Activated CD4-positive, alpha-beta memory T cell treated with anti-CD3 and anti-CD28 coated beads, Interleukin-2, amount 10 ng/mL, durations not matched to agents 7 days and 5 days (primary cell): ENCODE measurements at places on chromosomes 7 and 10.

DNA sequence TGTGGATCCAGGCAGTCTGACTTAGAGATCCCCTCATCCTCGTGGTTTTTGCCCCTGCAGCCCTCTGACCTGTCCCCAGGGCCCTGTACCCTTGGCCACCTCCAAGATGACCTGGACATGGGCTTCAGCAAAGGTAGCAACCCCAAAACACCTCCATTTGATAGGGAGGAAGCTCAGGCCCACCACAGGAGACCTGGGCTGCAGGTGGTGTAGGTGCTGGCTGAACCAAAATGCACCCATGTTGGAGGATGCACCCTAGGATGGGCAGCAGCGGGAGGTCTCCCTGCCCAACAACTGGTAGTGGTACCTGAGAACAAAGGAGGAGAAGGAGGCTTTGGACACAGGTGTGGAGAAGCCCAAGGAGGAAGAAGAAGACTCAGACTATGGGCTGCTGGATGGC, 188.7 kb downstream of the ZNF716 start:
- H3K4me1 ChIP-seq: no peaks in the 10 kb centered on the region
- H3K36me3 ChIP-seq: no peaks in the 10 kb centered on the region
- DNase-seq: no peak
- no peak overlapping the region for H3K27ac ChIP-seq

GRCh38 chr7:151003572-151003971, 12.8 kb downstream of the NOS3 start:
- H3K27me3 ChIP-seq: peaks cover 2% of the 10 kb centered on the region
- H3K4me3 ChIP-seq: no peak overlapping the region
- no peak for DNase-seq

- no peak overlapping the region for H3K4me3 ChIP-seq
- no peaks in the 10 kb centered on the region for H3K36me3 ChIP-seq
- no peak overlapping the region for H3K27ac ChIP-seq
- H3K27me3 ChIP-seq: no peaks in the 10 kb centered on the region
- no peak for DNase-seq
These were observed 564.1 kb downstream of the ATRNL1 start for GRCh38 chr10:115657161-115657860.

DNA sequence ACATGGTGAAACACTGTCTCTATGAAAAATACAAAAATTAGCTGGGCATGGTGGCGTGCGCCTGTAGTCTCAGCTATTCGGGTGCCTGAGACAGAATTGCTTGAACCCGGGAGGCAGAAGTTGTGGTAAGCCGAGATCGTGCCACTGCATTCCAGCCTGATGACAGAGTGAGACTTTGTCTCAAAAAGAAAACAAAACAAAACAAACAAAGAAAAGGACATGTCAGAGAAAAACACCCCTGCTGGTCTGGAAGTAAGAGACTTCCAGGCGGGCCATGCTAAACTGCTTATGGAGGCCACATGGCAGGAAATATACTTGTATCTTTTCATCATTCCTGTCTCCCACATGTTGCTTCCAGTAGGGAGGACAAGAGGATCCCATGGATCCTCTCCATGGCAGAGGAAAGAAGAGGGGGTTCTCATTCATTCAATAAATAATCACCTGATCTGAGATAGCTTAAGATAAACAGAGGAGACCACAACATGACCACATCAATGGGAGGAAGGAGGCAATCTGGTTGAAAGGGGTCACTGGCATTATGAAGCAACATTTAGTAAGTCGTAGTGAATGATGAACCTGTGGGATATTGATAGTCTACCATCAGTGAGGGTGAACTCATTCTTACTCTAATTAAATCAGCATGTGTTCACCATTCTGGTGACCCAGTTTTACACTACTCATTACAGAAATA, 60.5 kb upstream of the ZNF138 start:
- H3K4me3 ChIP-seq: no peak overlapping the region
- no peak overlapping the region for H3K27ac ChIP-seq
- no peaks in the 10 kb centered on the region for H3K36me3 ChIP-seq
- DNase-seq: no peak
- H3K4me1 ChIP-seq: no peaks in the 10 kb centered on the region

DNA sequence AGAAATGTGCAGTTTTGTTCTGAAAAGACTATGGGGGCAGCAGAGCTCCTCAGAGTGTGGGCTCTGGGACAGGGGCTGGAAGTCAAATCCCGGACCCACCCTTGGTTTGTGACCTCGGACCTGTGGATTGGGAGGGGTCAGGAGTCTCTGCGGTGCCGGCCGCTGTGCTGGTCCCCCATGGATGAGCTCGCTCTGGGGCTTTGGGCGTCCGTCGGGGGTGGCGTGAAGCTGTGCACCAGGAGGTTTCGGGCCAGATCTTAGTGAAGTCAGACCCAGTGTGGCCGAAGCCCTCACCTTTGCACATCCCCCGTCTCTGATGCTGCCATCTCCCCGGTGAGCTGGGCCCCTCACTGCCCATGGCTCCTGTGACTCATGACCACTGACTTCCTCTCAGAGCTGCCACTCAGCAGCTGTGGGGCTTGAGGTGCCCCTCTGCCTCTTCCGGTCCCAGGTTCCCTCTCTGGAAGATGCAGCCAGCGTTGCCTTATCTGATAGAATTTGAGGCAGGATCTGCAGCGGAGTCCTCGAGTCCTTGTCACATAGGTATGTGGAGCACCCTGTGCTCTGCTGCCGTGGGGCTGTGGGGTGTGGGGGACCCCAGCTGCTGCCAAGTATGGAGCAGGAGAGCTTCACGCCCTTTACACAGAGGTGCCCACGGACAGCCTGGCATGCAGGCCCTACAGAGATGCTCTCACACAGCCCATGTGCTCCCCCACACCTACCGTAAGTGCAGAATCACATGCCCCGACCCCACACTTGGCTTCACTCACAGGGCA, 11.4 kb upstream of the SCART1 start:
- peak overlapping the region; percentile 67 for H3K27ac ChIP-seq
- peaks cover 14% of the 10 kb centered on the region for H3K36me3 ChIP-seq
- H3K4me1 ChIP-seq: peaks cover 41% of the 10 kb centered on the region
- peak overlapping the region; percentile 33 for H3K4me3 ChIP-seq
- DNase-seq: peak; percentile 60

- no peak for DNase-seq
- no peaks in the 10 kb centered on the region for H3K27me3 ChIP-seq
- H3K4me1 ChIP-seq: no peaks in the 10 kb centered on the region
These were observed 82.4 kb upstream of the SLC13A1 start for GRCh38 chr7:123282181-123282580.

GRCh38 chr10:14382531-14382930, 51.8 kb upstream of the FRMD4A start:
- no peaks in the 10 kb centered on the region for H3K36me3 ChIP-seq
- H3K27ac ChIP-seq: no peak overlapping the region
- peaks cover 2% of the 10 kb centered on the region for H3K4me1 ChIP-seq
- peaks cover 48% of the 10 kb centered on the region for H3K27me3 ChIP-seq
- DNase-seq: no peak
- no peak overlapping the region for H3K4me3 ChIP-seq

DNA sequence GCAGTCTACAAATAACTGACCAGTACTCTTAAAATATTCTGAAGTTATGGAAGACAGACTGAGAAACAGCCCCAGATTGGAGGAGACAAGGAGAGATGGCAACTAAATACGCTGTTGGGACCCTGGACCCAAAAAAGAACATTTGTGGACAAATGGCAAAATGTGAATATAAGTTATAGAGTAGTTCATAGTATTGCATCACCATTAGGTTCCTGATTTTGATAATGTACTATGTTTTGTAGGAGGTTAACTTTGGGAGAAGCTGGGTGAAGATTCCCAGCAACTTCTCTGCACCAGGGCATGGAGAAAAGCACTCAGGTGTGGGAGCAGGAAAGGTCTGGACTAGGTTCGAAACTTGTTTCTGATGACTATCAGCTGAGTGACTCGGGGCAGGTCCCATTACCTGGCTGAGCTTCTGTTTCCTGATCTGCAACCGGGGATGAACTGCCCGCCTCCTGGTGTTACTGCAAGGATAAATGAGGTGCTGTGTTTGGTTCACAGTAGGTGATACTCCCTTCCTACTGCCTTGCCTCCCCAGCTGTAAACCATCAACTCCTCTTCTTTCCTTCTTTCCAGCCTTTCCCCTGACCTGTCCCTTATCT, 48.2 kb downstream of the EEPD1 start:
- H3K27ac ChIP-seq: no peak overlapping the region
- H3K27me3 ChIP-seq: peaks cover 2% of the 10 kb centered on the region
- DNase-seq: no peak
- no peak overlapping the region for H3K4me3 ChIP-seq
- H3K36me3 ChIP-seq: no peaks in the 10 kb centered on the region
- H3K4me1 ChIP-seq: peaks cover 37% of the 10 kb centered on the region

- H3K27me3 ChIP-seq: no peaks in the 10 kb centered on the region
- no peak overlapping the region for H3K27ac ChIP-seq
- H3K4me3 ChIP-seq: no peak overlapping the region
- H3K4me1 ChIP-seq: no peaks in the 10 kb centered on the region
These were observed 49.5 kb upstream of the PHYHIPL start for GRCh38 chr10:59126991-59127390.

DNA sequence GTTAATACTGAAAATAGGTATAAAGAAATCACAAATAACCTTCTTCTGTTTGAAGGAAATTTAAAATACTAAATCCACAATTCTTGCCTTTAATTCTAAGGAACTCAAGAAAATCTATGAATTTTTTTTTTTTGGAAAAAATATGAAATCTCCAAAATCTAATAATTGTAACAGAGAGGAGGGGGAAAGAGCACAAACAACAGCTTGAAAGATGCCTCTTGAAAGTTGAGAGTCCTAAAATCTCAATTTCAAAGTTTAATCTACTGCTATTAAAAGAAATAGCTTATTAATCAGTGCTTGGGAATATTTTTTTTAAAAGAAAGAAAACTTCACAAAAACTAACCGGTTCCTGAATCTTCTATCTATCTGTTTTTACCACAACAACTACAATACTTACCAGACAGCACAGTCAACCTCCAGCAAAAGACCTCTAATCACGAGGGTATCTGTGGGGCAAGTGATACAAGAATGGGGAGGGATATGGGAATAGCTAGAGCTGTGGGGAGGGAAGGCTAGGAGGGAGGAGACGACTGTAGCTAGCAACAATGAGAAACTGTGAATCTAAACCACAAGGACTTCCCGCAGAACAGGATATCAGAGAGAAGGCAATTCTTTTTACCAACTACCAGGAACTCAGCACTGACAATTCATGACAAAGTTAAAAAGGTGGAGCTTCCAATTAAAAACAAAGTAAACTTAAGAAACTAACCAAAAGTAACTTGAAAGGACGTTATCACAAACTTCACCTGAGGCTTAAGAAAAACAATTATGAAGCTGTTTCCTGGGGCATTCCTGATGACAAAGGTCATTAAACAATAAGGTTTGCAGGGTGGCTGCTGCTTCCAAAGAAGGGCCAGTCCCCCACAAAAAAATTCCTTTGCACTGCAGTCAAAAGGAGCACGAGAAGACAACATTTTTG, at the start of gene USP54:
TSS of gene USP54 (minus strand) at position 462 of the 919 bp plus-strand sequence. CDS start 15,684 bp downstream, outside the sequence.
- H3K27ac ChIP-seq: peak within 1 kb of the TSS; percentile 47
- peak within 1 kb of the TSS; percentile 29 for H3K4me3 ChIP-seq
- H3K27me3 ChIP-seq: no peaks in the 10 kb centered on the region
- no peaks in the 10 kb centered on the region for H3K36me3 ChIP-seq
- H3K4me1 ChIP-seq: peaks cover 23% of the 10 kb centered on the region
- DNase-seq: no peak

GRCh38 chr10:26939962-26940354, 79.2 kb upstream of the ABI1 start:
- H3K27ac ChIP-seq: no peak overlapping the region
- H3K36me3 ChIP-seq: no peaks in the 10 kb centered on the region
- H3K4me3 ChIP-seq: no peak overlapping the region

GRCh38 chr7:71312755-71313490, 181.0 kb downstream of the GALNT17 start:
- no peaks in the 10 kb centered on the region for H3K4me1 ChIP-seq
- no peak overlapping the region for H3K4me3 ChIP-seq
- no peak for DNase-seq
- H3K27ac ChIP-seq: no peak overlapping the region
- H3K36me3 ChIP-seq: no peaks in the 10 kb centered on the region

DNA sequence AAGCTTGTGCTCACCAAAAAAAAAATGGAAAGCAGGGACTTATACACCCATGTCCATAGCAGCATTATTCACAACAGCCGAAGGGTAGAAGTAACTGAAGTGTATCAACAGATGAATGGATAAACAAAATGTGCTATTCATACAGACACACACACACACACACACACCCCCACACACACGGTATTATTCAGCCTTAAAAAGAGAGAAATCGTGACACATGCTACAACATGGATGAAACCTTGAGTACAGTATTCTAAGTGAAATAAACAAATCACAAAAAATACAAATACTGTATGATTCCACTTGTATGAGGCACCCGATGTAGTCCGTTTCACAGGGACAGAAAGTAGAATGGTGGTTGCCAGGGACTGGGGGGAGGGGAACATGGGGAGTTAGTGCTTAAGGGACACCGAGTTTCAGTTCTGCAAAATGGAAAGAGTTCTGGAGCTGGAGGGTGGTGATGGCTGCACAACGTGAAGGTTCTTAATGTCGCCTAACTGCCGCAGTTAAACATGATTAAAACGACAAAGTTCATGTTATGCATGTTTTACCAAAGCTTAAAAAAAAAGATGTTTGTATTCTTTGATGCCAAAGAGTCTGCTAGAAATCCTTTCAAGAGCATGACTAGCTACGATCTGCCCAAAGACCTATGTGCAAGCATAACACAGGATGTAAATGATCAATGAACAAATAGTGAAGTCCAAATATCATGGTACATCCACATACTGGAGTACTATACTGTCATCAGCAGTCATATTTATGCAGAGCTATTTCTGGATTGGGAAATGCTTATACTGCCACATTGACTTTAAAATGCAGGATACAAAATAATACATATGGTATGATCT, 7.2 kb downstream of the TNS3 start:
- no peaks in the 10 kb centered on the region for H3K4me1 ChIP-seq
- H3K27ac ChIP-seq: no peak overlapping the region
- H3K27me3 ChIP-seq: peaks cover 3% of the 10 kb centered on the region
- DNase-seq: no peak

- no peak for DNase-seq
- no peaks in the 10 kb centered on the region for H3K27me3 ChIP-seq
- H3K4me1 ChIP-seq: no peaks in the 10 kb centered on the region
- no peaks in the 10 kb centered on the region for H3K36me3 ChIP-seq
These were observed 240.8 kb downstream of the CDK14 start for GRCh38 chr7:90836937-90837336.

DNA sequence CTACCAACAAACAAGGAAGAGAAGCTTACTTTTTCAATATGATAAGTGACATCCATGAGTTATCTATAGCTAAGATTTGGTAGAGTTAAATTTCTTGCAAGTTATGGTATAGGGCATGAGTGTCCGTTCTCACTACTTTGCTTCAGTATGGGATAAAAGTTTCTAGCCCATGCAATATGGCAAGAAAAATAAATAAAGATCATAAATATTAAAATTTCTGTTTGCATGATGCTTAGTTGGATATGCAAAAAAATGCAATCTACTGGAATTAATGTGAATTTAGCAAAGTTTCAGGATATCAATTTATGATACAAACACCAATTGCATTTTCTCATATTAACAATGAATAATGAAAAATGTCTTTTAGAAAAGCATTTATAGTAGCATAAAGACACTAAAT, 148.7 kb upstream of the ADARB2 start:
- no peak overlapping the region for H3K4me3 ChIP-seq
- H3K4me1 ChIP-seq: no peaks in the 10 kb centered on the region
- H3K27ac ChIP-seq: no peak overlapping the region
- no peak for DNase-seq

- H3K36me3 ChIP-seq: peaks cover 65% of the 10 kb centered on the region
- no peak overlapping the region for H3K4me3 ChIP-seq
- H3K27ac ChIP-seq: peak overlapping the region; percentile 0
- peaks cover 40% of the 10 kb centered on the region for H3K4me1 ChIP-seq
These were observed 22.1 kb downstream of the STAMBPL1 start for GRCh38 chr10:88901984-88902789.

- no peaks in the 10 kb centered on the region for H3K36me3 ChIP-seq
- DNase-seq: no peak
- H3K4me1 ChIP-seq: no peaks in the 10 kb centered on the region
- H3K27me3 ChIP-seq: no peaks in the 10 kb centered on the region
- no peak overlapping the region for H3K4me3 ChIP-seq
These were observed 48.4 kb upstream of the ELFN1 start for GRCh38 chr7:1621718-1622117.
